Activated T-helper 1 cell treated with anti-CD3 and anti-CD28 coated beads, Interleukin-12 subunit alpha, Interleukin-12 subunit beta, Interleukin-2, Interleukin-4 antibody, amounts not matched to agents 30 ng/mL and 10 ng/mL and 1 ng/mL, durations not matched to agents 14 hours and 24 hours and 36 hours (primary cell): ENCODE measurements at places on chromosomes 5 and 9. TPM values are rescaled to one million over a fixed set of nuclear protein-coding genes. Genes with fewer than 3 reads are reported as not detected.

- DNase-seq = no peak
- no peaks in the 10 kb centered on the region for H3K4me1 ChIP-seq
- no peak overlapping the region for H3K4me3 ChIP-seq
- H3K27ac ChIP-seq = no peak overlapping the region
- H3K36me3 ChIP-seq = no peaks in the 10 kb centered on the region
These were observed 377.0 kb downstream of the TLE1 start for GRCh38 chr9:81312346-81312745.

GRCh38 chr5:158814521-158814920 is 285.2 kb downstream of the EBF1 start:
- no peak overlapping the region for H3K4me3 ChIP-seq
- peaks cover 2% of the 10 kb centered on the region for H3K27me3 ChIP-seq
- no peak for DNase-seq
- H3K4me1 ChIP-seq = peaks cover 52% of the 10 kb centered on the region

The ADAMTSL1 gene
- not detected in 2 replicates for total RNA-seq

The FAM163B gene
- total RNA-seq = not detected in 2 replicates

GRCh38 chr5:146409054-146409671 is 38.0 kb upstream of the TCERG1 start:
- H3K27ac ChIP-seq = no peak overlapping the region
- peaks cover 6% of the 10 kb centered on the region for H3K27me3 ChIP-seq
- DNase-seq = no peak
- H3K4me1 ChIP-seq = no peaks in the 10 kb centered on the region
- no peak overlapping the region for H3K4me3 ChIP-seq
- H3K36me3 ChIP-seq = no peaks in the 10 kb centered on the region

- no peaks in the 10 kb centered on the region for H3K27me3 ChIP-seq
- H3K4me1 ChIP-seq = peaks cover 10% of the 10 kb centered on the region
- H3K36me3 ChIP-seq = no peaks in the 10 kb centered on the region
- no peak overlapping the region for H3K27ac ChIP-seq
- no peak for DNase-seq
- H3K4me3 ChIP-seq = no peak overlapping the region
These were observed 77.7 kb downstream of the ZNF354C start for GRCh38 chr5:179137643-179138567.

- no peaks in the 10 kb centered on the region for H3K27me3 ChIP-seq
- H3K36me3 ChIP-seq = no peaks in the 10 kb centered on the region
- DNase-seq = no peak
- H3K27ac ChIP-seq = no peak overlapping the region
- H3K4me1 ChIP-seq = no peaks in the 10 kb centered on the region
- H3K4me3 ChIP-seq = no peak overlapping the region
These were observed 150.1 kb upstream of the RFX3 start for GRCh38 chr9:3675946-3676345.

The CAMK4 gene
- 51.8 and 56.9 TPM in 2 replicates for total RNA-seq

- no peak overlapping the region for H3K27ac ChIP-seq
- H3K4me1 ChIP-seq = peaks cover 1% of the 10 kb centered on the region
- H3K27me3 ChIP-seq = peaks cover 3% of the 10 kb centered on the region
- peaks cover under 1% of the 10 kb centered on the region for H3K36me3 ChIP-seq
These were observed 173.8 kb upstream of the OTULINL start for GRCh38 chr5:14407746-14408175.

GRCh38 chr9:136046554-136046920 is 48.6 kb downstream of the NACC2 start:
- H3K27me3 ChIP-seq = no peaks in the 10 kb centered on the region
- H3K4me3 ChIP-seq = no peak overlapping the region
- H3K36me3 ChIP-seq = no peaks in the 10 kb centered on the region
- DNase-seq = no peak
- no peaks in the 10 kb centered on the region for H3K4me1 ChIP-seq
- no peak overlapping the region for H3K27ac ChIP-seq
